COR-L47 (cell line): ENCODE measurements at places on chromosomes 4 and X.

- DNase-seq: no peak
Observed at GRCh38 chr4:173516621-173517524, 13.2 kb downstream of the HAND2 start.

- no peak for DNase-seq
Observed at GRCh38 chr4:69056150-69056549, 40.1 kb upstream of the UGT2B7 start.

DNA sequence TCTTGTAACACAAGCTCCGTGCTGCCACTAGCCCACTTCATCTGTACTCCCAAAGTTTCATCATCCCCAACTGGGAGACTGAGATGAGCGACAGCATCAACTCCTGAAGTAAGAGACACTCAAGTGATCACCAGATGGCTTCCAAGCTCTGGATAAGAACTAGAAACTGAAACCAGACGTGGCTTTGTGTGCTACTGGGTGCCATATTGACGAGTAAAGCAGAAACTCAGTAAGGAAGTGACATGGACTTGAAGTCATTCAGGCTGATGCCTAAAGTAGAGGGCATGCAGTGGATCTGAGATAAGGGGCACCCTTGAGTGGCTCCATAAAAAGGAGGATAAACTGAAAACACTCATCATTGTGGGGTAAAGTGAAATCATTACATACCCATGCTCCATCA is 72.4 kb downstream of the PCYT1B start:
- no peak for DNase-seq

DNA sequence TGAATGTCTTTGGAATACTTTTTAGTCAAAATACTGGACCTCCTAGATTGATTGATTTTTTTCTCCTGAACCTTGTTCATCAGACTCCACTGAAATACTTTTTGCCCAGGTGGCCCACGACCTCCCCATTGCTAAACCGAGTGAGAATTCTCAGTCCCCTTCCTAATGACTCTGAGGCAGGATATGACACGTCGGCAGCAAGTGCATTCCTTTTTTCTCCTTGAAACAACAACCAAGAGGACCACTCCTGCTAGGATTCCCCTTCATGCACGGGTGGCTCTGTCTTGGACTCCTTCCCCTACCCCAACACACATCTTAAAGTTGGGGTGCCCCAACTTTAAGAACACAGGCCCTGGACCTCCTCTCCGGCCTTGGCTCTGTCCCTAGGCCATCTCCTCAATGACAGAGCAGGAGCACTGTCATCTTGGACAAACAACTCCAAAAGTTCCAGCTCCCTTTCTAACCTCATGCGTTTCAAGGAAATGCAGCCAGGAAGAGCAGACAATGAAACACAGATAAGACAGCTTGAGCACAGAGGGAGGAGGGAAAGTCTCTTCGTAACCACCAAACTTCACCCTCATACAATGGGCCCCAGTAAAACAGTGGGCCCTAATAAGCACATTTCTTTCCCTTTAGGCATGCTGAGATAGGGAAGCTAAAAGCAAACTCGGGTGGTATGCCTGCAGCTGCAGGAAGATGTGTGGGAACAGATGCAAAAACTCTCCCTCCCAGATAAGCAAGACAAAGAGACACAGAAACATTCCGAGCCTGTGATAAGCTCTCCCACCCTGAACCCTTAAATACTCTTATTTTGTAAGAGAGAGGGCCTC is 33.9 kb downstream of the ZBTB49 start:
- no peak for DNase-seq

DNA sequence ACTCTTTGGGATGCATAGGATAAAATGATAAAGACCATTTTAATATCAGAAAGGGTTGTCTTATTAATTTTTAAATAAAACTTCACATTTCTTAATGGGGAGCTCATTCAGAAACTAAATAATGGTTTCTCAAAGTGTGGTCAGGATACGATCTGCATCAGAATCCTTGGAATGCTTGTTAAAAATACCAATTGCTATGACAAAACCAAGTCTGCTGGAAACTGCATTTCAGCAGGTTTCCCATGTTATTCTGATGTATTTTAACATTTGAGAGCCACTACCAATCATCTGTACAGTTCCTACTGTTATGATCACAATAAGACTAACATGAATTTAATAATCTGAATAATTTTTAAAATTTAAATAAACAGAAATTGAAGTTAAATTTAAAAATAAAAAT is 115.1 kb downstream of the SOWAHB start:
- DNase-seq: no peak

GRCh38 chr4:38491854-38492478 is 172.0 kb upstream of the KLF3 start:
- DNase-seq: no peak

- no peak for DNase-seq
Observed at GRCh38 chr4:140084385-140084784, 69.6 kb downstream of the MAML3 start.

DNA sequence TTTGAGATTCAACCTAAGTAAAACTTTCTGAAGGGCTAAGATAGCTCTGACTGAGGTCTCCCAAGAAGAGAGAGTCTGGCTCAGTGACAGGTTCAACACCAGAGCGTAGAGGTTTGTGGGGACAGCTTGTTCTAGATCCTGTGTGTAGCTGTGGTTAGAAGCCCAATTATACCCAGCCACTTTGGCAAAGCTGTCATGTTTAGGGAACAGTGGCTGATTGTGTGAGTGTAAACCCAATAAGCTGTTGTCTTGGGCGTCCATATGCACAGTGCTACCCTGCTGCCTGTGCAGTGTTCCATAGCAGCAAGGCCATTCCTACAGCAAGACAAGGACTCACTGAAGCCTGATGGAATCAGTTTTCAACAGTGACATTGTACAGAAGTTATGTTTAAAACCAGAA is 11.2 kb upstream of the SCRG1 start:
- no peak for DNase-seq

DNA sequence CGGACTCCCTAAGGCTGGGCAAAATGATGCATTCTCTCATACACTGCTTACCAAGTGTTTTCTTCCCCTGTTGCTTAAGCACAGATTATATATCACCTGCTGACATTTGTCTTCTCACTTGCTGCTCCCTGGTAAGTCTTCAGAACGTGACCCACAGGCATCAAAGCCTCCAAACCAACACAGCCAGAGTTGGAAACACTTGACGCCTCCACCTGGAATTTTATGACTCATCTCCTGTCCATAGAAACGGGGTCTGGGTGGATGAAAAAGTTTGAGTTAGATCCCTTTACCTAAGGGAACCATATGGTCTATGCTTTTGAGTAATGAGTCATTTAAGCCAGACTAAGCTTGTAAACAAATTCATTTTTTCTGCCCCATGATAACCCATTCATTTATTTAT is 251.6 kb downstream of the USP46 start:
- no peak for DNase-seq

DNA sequence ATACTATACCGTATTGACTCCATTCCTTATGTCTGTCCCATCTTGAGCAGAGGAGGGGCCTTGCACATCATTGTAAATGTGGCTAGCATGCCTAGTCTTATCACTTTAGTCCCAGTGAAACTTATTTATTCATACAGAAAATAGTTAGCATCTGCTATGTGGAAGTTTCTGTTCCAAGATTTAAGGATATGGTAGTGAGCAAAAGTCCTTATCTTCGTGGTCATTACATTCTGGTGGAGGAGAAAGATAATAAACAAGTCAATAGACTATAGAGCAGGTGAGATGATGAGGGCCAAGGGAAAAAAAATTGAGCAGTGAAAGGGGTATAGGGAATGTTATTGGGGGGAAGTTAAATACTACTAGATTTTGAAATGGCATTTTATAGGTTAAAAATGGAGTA is 63.4 kb upstream of the PRRG3 start:
- DNase-seq: no peak

DNA sequence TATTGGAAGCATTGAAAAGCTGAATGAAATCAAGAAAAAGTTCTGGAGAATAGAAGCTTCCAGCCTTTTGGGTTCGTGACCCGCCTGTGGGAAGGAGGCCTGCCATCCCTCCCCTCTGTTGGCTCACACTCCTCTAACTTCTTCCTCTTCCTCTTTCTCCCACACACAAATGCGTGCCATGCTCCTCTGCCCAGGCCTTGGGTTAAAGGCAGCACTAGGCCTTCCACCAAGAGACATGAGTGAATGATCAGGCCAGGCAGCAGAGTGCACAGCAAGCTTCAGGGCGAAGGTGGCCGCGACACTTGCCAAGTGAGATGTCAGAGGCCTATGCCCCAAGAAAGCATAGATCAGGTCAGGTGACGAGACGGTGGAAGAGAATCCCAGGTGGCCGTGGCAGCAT is 38.4 kb downstream of the FAM193A start:
- DNase-seq: no peak

- no peak for DNase-seq
Observed at GRCh38 chrX:134158821-134159512, 78.0 kb upstream of the CCDC160 start.

DNA sequence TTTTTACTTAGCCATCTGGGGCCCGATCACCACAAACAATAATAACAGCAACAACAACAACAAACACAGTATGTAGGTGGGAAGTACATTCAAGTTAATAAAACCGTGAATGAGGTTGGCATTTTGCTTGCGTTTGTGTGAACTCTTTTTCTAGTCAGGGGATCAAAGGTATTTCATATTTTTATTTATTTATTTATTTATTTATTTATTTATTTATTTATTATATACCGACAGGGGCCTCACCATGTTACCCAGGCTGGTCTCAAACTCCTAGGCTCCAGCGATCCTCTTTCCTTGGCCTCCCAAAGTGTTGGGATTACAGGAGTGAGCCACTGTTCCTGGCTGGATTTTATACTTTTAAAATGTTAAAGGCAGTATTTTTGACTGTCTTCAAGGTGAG is 325.4 kb downstream of the RAPGEF2 start:
- DNase-seq: no peak

GRCh38 chr4:156778093-156778492 is 193.5 kb downstream of the PDGFC start:
- no peak for DNase-seq

DNA sequence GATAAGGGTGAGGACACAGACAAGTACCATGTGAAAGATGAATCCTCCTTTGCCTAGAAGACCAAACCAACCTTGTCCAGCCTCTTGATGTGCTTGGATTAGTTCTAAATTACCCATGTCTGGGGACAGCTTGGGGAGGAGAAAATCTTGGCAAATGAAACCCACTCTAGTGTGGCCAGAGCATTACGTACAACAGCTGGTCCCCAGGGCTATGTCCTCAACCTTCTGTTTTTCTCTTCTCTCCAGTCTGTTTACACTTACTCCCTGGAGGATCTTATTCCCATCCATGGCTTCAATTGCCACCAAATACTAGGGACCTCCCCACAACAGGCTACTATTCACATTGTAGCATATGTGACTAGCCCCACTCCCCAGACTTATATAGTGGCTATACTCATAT is 384.5 kb downstream of the OPHN1 start:
- DNase-seq: no peak

DNA sequence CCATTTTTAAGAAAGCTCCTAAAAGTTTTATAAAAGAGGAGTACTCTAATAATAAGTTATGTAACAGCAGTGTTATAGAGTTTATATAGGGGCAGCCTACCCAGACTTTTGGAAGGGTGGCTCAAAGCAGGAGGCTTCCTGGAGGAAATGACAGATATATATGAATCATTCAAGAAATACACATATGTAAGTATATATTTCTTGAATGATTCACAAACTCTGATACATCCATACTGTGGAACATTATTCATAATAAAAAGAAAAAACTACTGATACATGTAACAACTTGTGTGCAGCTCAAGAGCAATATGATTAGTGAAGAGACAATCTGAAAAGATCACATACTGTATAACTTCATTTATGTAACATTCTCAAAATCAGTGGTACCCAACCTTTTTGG is 166.2 kb downstream of the WDFY3 start:
- no peak for DNase-seq

DNA sequence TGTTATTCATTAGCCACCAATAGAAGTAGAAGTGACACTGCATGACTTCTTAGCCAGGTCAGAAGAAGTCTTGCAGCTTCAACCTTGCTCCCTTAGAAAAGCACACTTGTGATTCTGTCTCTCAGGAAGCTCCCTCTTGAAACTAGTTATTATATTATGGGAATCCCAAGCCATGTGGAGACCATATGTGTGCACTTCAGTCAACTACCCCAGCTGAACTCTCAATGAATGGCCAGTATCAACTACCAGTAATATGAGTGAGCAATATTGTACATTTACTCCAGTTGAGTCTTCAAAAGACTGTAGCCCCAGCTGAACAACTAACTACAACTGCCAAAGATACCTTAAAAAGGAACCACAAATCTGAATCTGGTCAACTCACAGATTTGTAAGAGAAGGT is 77.1 kb upstream of the GABRA3 start:
- DNase-seq: no peak

GRCh38 chr4:151950993-151951670 is 190.3 kb upstream of the GATB start:
- no peak for DNase-seq

DNA sequence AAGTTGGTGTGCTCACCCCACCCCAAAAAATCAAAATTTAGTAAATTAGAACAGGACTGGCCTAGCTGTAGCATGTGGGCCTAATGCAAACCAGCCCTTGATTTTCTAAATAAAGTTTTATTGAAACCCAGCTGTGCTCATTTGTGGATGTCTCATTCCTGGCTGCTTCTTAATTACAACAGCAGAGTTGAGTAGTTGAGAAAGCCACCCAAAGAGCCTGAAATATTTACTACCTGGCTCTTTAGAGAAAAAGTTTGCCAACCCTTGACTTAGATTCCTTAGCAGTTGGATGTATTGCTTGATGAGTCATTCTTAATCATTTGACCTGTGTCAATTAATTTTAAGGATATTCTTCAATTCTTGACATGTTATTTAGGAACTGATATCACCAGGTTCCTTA is 168.3 kb upstream of the PUDP start:
- no peak for DNase-seq

DNA sequence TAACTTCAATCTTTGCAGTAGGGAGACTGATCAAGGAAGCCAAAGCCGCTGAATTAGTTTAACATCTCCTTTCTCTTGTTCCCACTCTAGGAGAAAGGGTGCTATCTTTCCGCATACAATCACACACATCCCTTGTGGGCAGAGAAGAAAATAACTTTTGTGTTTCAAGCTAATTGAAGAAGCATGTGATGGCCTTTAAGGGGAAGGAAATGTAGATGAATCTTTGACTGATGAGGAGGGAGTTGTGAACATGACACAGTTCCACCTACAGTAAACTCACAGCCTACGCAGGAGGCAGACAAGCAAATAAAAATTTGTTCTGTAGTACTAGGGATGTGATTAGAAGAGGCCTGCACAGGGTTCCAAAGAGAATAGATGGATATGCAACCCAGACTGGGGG is 14.7 kb upstream of the SPATA4 start:
- DNase-seq: no peak

- DNase-seq: no peak
Observed at GRCh38 chrX:17417372-17417771, 42.4 kb downstream of the NHS start.

GRCh38 chrX:128460835-128461234 is 408.6 kb upstream of the ACTRT1 start:
- DNase-seq: no peak

GRCh38 chr4:43932448-43932847 is 516.2 kb downstream of the KCTD8 start:
- peak; percentile 0 for DNase-seq

DNA sequence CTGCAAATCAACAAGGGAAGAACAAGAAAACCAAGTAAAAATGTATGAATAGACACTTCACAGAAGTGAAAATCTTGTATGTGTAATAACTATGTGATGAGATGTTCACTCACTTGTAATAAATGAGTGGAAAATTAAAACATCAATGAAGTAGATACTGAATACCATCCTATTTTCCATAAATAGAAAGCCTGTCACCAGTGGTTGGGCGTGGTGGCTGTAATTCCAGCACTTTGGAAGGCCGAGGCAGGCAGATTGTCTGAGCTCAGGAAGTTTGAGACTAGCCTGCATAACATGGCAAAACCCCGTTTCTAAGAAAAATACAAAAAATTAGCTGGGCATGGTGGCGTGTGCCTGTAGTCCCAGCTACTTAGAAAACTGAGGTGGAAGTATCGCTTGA is 53.5 kb upstream of the SOD3 start:
- no peak for DNase-seq
